Putamen (tissue), 1 donor: ENCODE measurements at places on chromosomes 4 and X.

DNA sequence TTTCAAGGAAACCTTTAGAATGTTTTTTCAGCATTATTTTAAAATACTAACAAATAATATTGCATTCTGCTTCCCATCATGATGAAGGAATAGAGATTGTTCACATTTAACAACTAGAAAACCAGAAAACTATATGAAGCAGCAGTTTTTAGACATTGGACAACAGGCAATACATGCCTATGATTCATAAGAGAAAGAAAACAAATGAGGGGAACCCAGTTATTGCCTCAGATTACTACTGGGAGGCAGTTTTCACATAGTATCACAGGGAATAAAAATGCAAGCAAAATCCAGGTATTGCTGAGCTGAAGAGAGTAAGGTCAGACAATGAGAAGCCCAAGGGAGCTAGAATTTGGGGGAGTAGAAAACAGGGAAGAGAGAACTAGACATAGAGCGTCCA, 373.6 kb downstream of the MAPK10 start:
- DNase-seq, result no peak

GRCh38 chr4:107710493-107711459, 9.3 kb downstream of the PAPSS1 start:
- no peak for DNase-seq

DNA sequence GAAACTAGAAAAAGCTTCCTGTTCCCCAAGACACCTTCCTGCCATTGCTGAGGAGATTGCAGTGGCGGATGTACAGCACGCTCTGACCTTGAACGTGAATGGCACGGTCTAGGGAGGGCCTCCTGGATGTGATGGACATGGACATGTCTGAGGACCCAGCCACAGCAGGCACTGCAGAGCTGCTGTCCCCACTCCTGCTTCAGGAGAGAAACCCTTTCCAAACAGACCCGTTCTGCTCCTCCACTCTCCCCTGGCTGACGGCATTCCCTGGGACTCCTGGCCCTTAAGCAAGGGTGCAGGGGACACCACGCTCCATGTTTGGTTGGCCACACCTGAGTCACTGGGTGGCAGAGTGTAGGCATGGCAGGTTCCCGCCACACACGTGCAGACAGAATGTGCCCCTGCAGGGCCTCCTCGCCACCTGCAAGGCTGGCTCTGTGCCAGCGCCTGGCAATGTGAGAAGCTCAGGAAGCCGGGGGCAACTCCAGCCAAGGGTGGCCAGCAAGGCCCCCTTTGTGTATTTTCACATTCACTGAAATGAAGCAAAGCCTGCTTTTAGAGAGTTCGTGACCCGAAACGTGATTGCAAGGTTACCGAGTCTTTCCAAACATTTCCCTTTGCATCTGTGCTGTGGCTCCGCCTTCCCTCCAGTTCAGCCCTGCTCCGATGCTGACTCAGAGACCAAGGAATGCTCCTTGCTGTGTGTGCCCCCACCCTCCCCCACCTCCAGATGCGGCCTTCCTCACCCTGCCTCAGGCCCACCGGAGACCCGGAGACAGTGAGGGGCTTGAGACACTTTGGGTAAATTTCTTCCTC, 46.1 kb downstream of the HTRA3 start:
- no peak for DNase-seq

DNA sequence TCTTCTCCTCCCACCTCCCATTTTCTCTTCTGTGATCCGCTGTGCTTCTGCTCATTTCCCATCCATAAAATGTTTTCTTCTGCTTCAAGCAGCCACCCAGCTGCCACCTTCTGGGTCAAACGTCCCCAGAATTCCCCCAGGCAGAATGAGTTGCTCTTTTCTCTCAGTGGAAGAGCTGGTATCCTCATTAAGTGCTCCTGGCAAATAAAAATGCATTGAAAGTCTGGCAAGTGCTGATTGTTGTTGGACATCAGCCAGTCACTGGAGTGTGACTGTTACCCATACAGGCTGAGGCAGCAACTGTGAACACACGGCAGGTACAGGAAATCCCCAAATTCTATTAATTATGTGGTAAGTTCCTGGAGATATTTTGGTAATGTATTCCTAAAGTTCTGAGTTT, 52.6 kb downstream of the LIMCH1 start:
- no peak for DNase-seq

GRCh38 chr4:87853108-87853507, 20.3 kb downstream of the MEPE start:
- peak; percentile 72 for DNase-seq
